ENCODE measurements at places on chromosomes 16 and 17.

DNA sequence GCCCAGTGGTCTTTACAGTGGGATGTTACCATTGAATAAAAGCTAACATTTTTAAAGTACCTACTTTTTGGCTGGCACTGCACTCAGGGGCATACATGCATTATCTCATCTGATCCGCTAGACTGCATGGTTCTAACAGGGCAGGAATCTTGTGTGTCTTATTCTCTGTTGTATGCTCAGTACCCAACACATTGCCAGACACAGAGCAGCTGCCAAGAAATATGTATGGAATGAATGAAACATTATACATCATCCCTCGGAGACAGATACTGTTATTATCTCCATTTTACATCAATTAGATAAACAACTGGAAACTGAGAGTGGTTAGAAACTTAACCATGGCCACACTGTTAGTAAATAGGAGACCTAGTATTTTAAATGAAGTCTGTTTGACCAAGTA lies 74.1 kb upstream of the CDH11 start:
- DNase-seq, result no peak

DNA sequence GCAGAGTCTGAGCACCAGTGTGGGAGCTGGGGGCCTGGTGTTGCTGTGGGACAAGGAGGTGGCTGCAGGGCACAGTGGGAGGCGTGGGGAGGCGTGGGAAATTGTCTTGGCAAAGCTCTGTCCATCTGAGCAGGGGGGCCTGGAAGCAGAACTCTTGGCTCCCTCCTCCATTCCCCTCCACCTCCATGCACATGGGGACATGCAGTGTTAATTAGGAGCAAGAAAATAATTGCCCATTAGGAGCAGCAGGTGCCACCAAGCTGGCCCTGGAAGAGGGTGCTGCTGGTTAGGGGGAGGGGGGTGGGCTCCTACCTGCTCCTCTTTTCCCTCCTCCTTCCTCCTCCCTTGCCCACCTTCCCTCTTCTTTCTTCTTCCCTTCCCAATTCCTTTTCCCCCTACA lies 4.5 kb downstream of the TTYH2 start:
- DNase-seq, result no peak

GRCh38 chr16:27321013-27321915 lies 7.5 kb downstream of the IL4R start:
- DNase-seq, result peak; percentile 43

DNA sequence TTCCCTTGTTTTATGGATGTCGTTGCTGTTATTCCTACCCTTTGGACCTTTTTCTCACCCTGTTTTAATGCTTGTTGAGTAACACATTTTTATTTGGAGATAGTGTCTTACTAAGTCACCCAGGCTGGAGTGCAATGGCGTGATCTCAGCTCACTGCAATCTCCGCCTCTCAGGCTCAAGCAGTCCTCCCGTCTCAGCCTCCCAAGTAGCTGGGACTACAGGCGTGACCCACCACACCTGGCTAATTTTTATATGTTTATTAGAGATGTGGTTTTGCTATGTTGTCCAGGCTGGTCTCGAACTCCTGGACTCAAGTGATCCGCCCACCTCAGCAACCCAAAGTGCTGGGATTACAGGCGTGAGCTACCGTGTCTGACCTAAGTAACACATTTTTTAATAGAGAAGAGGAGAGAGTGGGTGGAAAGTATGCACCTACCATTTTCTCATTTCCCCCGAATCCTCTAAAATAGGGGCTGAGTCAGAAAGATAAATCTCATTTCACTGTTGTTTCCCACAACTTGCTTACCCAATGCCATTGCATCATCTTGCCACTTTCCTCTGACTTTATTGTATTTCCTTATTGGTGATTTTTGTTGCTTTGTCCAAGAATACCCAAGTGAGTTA lies 7.0 kb downstream of the DHX40 start:
- peak; percentile 53 for DNase-seq

DNA sequence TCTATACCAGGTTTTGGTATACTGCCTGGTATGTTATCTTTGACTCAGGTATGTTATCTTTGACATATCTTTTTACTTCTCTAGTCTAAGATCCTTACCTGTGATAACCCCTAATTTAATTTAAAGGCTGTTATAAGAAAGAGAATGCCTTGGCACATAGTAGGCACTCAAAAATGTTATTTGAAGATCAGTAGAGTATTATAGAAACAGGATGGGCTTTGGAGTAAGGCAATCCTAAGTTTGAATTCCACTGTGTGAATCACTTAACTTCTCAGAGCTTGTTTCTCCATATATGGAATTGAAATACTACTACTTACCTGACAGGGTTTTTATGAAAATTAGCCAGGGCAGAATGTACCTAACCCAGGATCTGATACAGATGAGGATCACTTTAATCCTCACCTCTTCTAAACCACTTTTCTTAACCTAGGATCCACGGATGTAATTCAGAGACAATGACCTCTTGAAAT lies 1.2 kb downstream of the BRIP1 start:
- peak; percentile 5 for DNase-seq

DNA sequence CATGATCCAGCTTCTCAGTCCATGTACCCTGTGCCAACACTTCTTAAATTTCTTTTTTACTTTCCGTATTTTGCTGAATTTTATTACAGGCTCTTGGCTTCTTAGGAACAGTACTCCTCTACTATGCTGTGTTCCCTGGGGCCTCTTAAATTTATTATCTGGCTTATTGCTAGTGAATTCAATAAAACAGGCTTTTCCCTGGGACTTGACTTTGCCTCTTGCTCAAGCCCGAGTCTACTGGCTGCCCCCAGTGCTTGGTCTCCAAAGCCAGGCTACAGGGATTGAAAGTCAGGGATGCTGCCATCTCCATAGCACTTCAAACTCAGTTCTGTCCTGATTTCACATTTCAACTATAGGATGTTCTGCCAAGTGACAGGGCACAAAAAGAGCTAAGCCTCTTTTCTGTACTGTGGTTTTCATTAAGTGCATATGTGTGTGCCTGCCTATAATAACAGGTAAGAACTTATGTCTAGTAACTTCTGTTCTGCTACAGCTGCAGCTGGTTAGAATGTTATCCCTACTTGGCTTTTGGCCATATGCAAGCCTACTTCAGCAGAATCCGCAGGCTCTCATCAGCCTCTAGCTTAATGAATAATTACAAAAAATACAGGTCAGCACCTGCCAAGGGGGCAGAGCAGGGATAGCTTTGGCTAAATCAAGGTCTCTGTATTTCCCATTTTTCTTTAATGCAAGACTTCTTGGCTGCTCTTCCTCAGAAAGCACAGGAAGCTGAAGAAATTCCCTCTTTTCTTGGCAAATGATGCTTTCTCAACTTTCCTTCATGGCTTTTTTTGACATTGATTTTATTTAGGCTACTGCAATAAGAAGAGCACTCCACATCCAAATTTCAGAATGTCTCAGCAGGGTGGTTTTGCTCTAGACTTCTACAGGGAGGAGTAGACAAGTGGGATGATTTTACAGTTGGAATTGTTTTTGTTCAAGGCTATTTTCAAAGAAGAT lies 8.2 kb downstream of the FAM20A start:
- peak; percentile 42 for DNase-seq

DNA sequence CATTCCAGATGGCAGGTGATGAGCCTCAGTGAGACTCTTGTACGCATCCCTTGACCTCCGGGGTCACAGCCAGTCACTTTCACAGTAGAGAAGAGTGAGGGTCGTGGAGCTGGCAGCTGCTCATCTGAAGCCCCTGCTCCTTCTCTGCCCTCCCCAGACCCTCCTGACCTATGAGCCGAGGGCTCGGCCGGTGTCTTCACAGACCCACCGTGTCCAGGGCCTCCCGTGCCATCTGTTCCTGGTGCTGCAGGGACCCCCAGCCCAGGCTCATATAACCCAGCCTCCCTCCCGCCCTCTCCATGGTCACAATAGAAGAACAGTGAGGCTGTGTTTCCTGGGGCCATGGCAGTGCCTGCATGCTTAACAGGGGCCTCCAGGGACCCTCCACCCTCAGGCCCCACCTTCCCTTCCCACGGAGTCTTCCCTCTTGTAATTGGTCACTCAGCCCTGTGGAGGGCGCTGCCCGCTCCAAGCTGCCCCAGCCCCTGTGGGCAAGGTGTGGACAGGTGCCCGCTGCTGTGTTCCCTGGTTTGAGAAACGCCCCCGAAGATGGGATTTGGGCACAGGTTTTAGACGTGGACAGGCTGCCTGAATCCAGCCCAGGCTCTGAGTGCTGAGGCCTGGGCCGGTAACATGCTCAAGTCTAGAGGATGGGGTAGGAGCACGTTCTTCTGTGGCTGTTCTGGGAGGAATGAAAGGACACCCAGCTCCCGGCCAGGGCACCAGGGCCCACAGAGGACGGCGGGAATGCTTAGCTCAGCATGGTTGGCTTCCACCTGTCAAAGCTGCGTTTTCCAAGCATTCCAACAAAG lies 38.7 kb downstream of the ACSF3 start:
- DNase-seq, result no peak

DNA sequence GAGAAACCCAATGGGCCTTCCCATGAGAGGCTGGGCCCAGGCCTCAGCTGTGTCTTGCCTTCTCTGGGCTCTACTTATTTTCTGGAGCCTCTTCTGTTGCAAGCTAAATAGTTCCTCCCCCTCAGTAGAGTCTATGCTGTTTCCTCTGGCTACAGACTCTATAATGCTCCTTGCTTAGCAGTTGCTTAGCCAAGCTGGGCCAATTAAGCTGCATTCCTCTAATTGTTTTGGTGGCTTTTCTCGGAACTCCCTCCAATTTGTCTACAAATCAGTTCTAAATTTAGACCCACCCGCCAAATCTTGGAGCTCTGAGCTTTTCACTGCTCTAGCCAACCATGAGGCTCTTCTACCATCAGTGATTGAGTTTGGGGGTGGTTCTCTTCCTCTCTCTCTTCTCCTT lies 302.7 kb upstream of the ASIC2 start:
- DNase-seq, result peak; percentile 4

DNA sequence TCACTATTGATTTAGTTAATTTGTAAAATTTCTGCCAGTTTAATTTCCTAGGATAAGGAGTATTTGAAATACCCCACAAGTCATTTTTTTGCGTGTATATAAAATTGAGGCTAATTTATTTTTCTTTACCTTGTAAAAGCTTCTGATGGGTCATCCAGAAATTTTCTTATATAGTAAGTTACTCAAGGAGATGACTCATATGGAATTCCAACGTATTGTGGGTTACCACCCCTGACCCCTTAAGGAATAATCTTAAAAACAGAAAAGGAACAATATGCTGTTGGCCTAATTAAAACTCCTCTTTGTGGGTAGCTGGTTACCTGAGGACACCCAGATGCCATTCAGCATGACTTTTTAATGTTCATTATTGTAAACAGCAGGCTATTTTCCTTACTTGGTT lies 13.6 kb downstream of the HEATR6 start:
- DNase-seq, result no peak

DNA sequence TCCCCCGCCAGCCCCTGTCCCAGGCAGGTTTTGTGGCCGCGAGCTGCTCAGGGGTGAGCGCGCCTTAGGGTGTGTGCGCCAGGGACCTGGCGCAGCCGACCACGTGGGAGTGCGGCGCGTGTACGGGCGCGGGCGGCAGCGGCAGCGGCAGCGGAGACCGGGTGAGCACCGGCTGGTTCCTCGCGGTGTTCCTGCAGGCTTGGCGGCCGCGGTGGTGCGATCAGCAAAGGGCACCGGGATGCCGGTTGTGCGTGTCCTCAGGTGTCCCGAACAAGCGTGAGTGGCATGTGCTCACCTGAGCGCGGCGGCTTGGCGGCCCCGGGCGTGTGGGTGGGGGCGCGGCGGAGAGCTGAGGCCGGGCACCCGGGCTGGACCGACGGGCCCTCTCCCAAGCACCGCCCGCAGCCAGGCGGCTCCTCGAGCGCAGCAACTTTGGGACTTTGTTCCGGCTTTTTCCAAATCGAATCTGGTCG lies 381 bp upstream of the HSD11B2 start:
- DNase-seq, result no peak

DNA sequence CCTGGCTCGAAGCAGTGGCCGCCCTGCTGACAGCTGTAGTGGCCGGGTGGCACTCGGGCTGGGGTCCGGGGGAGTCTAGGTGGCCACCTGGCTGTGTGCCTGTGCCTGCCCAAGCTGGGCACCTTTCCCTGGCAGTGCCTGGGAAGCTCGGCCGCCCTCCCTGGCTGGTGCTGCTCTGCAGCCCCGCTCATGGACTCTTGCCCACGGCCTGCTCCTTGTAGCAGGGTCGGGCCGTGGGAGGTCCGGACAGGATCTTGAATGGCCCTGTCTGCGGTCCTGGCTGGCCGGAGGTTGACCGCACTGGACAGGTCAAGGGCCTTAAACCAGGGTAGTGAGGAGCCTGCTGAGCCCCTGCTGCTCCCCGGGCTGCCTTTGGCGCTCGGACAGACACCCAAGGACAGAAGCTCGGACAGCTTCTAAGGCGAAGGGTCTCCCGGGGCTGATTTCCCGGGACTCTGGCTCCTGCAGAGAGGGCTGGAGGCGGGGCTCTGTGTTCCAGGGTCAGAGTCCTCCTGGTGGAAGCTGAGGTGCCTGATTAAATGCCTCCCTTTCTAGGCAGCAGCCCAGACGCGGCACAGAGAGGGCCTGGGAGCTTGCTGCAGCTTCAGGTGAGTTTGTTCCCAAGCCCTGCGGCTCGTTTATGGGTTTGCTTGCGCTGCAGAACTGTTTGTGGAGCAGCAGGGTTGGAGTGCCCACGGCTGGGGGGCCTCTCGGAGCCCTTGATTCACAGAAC lies 6.0 kb downstream of the CAPN15 start:
- no peak for DNase-seq

DNA sequence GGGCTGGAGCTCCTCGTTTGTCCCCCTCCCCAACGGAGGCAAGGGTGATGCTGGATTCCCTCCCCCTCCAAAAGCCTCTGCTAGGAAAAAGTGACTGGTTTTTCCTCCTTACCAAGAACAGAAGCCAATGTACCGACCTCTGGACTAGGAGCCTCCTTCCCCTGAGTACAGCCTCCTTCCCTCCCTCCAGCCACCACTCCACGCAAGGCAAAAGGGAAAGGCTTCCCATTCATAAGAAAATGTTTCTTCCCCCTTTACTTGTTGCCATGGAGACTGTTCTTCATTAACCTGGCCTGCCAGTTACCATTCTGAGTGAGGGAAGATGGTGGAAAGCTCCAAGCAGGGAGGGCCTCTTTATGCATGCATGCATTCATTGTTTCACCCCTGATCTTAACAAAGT lies 4.3 kb upstream of the PIMREG start:
- DNase-seq, result no peak

- no peak for DNase-seq
Observed at GRCh38 chr16:30839523-30840227, 52.7 kb upstream of the ZNF629 start.

DNA sequence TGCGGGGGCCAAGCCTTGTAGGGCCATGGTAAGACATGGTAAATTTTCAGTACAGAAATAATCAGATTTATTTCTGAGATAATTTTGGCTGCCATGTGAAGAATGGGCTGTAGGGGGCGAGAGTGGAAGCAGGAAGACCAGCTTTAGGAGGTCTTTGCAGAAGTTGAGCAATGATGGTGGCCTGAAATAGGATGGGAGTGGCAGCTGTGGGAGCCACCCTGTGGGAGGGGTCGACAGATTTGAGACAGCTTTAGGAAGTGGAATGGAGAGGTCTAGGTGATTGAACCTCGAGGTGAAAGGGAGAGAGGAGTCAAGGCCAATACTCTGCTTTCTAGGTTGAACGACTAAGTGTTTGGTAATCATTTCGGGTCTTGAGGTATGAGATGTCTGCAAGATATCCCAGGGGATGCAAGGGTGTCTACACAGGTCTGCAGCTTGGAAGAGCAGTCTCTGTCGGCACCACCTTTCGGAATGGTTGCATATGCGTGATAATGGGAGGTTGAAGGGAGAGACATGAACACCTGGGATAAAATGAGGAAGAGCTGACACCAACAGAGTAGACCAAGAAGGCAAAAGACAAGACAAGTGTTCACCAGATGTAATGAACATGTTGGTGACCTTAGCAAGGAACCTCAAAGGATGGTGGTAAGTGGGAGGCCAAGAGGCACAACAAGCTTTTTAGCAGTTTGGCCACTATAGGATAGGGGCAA lies 4.2 kb upstream of the ATXN7L3 start:
- peak; percentile 49 for DNase-seq
